IPS DF 6.9 (cell line): ENCODE measurements at places on chromosomes 11 and 22.
A peak's percentile ranks its signal among the peaks of the same experiment; 100 is the strongest.

- DNase-seq, result no peak
Observed at GRCh38 chr22:37425800-37426705, 1.2 kb downstream of the ELFN2 start.

- no peak for DNase-seq
Observed at GRCh38 chr11:94219771-94220170, 84.6 kb upstream of the IZUMO1R start.

DNA sequence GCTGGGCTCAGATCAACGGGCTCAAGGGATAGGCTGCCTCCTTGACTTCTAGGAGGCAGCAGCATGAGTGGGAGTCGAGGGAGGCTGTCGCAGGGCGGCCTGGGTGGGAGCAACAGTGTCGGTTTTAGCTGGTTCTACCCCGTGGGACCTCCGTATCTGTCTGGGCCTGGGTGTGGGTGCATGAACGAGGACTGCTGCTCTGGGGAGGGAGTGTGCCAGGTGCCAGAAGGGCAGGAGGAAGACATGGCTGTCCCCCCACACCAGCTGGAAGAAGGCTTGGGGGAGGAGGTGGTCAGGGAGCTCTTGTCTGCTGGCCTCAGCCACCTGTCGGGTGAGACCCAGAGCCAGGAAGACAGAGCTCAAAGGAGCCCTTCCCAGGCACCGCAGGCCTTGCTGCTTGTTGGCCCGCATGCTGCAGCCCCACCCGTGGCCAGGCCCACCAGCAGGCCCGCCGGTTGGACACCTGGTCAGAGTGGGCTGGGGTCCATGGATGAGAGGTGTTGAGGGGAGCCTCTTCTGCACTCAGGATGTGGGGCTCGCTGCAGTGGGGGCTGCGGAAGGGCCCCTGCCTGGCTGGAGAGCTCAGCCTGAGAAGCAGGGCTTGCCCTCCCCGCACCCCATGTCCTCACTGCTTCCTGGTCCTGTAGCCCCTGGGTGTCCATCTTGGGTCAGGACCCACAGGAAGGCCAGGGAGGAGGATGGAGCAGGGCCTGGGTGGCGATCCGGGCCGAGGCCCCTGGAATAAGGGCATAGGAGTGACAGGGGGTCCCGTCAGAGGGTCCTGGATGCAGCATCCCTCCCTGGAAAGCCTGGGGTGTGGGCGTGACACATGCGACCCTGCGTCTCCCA lies 3.4 kb downstream of the CEND1 start:
- no peak for DNase-seq

GRCh38 chr11:80899381-80899780 lies 1458.6 kb upstream of the TENM4 start:
- DNase-seq, result no peak

GRCh38 chr22:24117942-24118341 lies 63.3 kb upstream of the SUSD2 start:
- no peak for DNase-seq

DNA sequence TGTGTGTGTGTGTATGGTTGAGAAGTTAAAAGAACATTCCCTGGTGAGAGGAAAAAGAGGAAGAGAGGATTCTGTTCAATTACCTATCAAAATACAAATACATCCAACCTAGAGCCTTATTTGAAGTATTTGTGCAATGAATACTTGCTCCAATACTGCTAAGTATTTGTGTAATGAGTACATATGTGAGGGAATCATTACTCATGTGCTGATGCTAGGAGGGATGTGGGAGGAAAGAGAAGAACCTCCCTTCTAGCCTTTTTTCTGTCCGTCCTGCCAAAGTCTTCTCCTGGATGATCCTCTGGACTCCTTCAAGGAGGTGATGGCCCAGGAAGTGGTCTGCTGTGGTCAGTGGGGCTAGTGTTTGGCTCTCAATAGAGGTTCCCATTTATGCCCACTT lies 36.0 kb upstream of the ACCSL start:
- no peak for DNase-seq

DNA sequence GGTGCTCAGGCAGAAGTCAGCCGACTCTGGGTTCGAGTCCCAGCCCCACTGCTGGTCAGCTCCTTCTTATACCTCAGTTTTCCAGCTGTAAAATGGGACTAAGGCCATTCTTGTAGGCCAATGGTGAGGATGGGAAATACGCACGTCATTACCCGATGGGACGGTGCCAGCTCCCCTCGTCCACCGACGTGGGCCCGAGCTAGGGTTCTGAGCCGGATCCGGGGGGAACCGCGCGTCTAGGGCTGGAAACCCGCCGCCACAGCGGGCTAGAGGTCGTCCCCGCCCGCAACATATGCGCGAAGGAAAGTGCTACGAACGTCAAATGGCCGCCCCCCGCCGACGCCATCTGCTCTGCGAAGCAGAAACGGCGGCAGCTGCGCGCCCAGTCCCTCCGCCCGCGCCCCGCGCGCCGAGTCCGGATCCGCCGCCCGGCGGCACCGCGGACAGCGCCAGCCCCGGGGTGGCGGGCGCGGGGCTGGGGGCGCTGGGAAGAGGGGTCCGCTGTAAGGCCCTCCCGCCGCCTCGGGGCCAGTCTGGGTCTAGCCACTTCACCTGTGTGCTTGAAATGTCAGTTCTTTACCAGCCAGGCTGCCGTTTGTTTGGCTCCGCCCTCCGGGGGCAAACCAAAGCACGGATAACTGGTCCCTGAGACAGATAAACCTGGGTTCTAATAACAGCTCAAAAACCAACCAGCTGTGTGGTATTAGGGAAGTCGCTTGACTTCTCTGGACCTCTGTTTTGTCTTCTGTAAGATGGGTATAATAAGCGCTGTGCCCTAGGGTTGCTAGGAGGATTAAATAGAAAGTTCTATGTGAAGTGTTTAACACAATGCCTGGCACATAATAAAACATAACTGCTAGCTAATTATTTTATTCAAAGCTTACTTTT lies 103.5 kb upstream of the RCN1 start:
- no peak for DNase-seq

DNA sequence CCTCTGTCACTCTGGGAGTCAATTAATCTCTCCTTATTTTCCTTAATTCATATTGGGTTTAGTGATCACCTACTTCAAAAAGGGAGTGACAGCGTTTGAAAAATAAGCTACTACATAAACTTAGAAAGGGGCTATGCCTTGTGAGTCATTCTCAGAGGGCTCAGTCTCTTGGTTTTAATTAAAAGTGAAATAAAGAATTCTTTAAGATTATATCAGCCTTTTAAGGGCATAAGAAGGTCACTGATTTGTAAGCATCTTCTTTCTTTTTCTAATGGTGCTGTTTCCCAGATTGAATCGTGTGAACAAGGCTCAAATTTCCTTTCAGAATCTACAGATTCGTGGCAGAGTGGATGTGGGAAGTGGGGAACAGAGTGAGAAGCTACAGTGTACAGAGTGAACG lies 636.2 kb upstream of the CCDC90B start:
- no peak for DNase-seq

DNA sequence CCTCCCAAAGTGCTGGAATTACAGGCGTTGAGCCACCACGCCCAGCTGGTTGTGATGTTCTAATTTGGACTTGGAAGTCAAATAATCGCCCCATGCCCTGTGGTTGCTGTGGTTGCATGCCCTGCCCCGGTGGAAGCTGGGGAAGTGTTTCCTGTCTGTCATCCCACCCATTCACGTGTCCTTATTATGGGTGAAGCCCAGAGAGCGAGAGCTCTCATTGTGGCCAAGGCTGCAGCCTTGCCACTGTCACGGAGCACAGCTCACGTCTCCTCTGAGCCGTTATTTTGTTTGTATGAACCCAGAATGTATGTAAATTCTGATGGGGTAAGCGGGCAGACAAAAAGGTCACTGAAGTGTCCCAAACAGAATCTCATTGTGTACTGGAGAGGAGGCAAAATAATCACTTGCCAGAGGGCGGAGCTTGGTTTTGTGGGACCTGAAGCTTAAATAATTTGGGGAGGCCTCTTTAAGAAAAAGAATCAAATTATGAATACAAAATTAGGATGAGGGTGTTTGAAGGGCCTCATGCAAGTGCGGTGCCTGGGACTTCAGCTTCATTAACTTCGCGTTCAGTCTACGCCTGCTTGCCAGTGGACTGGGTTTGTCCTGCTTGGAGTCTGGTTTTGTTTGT lies 25.8 kb upstream of the TREH start:
- DNase-seq, result no peak

DNA sequence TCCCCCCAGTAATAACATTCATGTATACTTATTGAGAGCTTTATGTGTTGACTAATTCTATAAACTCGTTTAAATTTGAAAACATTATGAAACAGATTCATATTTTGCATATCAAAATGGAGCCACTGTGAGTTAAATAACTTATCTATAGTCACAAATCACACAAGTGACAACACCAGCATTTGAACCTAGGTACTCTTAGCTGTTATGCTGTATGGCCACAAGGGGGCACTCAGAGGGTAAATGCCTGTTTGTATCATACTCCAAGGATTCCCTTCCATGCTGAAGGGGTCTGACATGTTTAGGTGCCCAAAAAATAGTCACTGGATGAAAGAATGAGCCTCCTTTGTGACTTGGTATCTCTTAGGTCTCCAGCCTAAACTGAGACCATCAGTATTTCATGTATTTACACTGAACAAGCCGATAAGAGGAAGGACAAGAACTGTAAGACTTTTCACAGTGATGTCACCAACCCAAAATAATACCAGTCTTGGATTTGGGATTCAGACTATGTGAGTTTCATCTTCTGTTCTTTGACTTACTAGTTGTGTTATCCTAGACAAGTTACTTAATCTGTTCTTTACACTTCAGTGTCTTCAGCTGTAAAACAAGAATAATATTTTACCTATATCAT lies 12.2 kb upstream of the OR52D1 start:
- DNase-seq, result peak; percentile 20

- no peak for DNase-seq
Observed at GRCh38 chr11:64504999-64505398, 86.0 kb upstream of the SLC22A12 start.

- DNase-seq, result no peak
Observed at GRCh38 chr22:19174106-19175025, 4.2 kb downstream of the SLC25A1 start.

GRCh38 chr11:55732936-55733335 lies 40.3 kb upstream of the OR5D13 start:
- DNase-seq, result no peak

- DNase-seq, result no peak
Observed at GRCh38 chr22:20215742-20216141, 52.4 kb downstream of the RTN4R start.

- no peak for DNase-seq
Observed at GRCh38 chr11:6943131-6943530, 16.9 kb downstream of the ZNF215 start.

DNA sequence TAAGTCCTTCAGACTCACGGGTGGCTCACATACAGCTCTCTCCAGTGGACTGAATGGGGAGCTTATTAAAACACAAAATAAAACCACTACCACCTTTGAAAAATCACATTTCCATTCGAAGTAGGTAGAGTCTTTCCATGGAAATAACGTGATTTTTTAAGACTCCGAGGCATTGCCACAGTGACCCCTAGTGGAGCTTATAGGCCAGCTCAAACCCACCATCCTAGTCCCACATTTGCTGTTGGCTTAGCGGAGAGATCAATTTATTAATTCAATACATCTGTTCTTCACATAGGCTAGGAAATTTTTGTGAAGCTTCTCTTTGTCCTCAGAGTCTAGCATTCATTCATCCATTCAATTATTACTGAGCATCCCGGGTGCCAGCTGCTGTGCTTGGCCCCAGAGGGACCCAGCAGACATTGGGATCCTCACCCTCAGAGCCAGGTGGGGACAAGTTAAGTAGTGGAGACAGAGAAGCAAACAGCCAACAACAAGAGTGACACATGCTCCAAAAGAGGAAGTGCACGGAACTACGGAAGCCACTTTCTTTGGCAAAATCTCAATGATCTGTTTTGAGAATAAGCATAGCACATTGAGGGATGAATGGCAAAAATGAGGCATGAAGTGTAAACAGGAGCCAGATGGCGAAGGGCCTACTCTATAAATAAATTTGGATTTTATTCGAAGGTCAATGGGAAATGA lies 10.2 kb upstream of the P4HA3 start:
- DNase-seq, result peak; percentile 13

GRCh38 chr11:20489948-20490347 lies 102.4 kb downstream of the PRMT3 start:
- no peak for DNase-seq

DNA sequence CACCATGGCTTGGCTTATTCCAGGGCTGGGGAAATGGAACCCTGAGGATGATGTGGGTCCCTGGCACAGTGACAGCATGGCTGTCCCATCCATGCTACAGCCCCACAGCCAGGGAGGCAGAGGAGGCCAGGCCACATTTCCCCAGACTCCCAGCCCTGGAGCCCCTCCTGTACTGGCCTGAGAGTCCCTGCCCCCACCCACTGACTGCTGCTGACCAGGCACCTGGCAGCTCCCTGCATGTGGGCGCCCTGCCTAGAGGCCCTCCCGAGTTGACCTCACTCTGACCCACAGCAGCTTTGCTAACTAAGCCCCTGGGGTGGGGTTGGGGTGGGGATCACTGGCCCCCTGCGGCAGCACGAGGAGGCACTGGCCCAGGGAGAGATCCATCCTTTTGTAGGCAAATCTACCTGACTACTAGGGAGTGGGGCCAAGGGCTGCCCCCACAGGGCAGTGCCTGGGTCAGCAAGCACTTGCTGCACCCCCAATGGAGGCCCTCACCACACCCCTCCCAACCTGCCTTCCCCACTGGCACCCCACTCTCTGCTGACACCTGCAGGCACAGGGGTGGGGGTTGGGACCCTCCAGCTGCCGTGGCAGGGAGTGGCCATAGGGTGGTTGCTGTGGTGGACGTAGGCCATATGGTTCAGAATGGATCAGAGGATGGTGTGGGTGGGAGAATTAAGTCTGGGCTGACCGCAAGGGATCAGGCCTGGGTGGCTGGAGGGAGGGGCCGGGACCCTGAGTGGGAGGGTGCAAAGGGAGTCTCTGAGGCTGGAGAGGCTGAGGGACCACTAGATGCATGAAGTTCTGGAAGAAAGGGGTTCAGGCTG lies 17.4 kb downstream of the ARVCF start:
- no peak for DNase-seq

DNA sequence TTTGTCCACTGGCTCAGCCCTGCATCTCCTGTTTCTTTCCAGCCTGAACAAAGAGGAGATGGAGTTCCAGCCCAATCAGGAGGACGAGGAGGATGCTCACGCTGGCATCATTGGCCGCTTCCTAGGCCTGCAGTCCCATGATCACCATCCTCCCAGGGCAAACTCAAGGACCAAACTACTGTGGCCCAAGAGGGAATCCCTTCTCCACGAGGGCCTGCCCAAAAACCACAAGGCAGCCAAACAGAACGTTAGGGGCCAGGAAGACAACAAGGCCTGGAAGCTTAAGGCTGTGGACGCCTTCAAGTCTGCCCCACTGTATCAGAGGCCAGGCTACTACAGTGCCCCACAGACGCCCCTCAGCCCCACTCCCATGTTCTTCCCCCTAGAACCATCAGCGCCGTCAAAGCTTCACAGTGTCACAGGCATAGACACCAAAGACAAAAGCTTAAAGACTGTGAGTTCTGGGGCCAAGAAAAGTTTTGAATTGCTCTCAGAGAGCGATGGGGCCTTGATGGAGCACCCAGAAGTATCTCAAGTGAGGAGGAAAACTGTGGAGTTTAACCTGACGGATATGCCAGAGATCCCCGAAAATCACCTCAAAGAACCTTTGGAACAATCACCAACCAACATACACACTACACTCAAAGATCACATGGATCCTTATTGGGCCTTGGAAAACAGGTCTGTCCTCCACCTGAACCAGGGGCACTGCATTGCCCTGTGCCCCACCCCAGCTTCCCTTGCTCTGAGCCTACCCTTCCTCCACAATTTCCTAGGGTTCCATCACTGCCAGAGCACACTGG lies 5.0 kb downstream of the FTH1 start:
- no peak for DNase-seq

- no peak for DNase-seq
Observed at GRCh38 chr11:62725646-62726045, 1.6 kb downstream of the HNRNPUL2 start.
